ENCODE measurements at places on chromosomes 1 and 21.

GRCh38 chr1:173024543-173024942 is 26.2 kb downstream of the TNFSF18 start:
- no peaks in the 10 kb centered on the region for H3K4me1 ChIP-seq
- H3K27ac ChIP-seq = no peak overlapping the region
- H3K4me3 ChIP-seq = no peak overlapping the region
- no peak for DNase-seq
- no peaks in the 10 kb centered on the region for H3K27me3 ChIP-seq
- H3K36me3 ChIP-seq = no peaks in the 10 kb centered on the region

DNA sequence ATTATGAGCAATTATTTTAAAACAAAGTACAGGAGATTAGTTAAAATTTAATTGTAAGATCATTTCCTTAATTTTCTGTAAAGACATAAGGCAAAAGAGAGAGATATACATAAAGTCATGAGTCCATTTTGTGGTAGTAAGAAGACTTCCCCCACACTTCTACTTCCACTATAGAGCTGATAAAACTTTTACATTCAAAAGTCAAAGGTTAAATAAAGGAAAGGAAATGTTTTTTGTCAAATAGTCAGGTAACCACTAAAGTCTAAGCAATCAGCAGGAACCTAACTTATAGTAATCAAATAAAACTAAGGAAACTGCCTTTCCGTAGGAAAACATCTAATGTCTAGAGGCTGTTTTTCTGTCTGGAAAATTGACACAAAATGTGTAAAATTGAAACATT is 110.9 kb downstream of the DENND1B start:
- H3K36me3 ChIP-seq = no peaks in the 10 kb centered on the region
- no peak overlapping the region for H3K4me3 ChIP-seq
- no peak overlapping the region for H3K27ac ChIP-seq
- DNase-seq = no peak
- H3K4me1 ChIP-seq = no peaks in the 10 kb centered on the region

DNA sequence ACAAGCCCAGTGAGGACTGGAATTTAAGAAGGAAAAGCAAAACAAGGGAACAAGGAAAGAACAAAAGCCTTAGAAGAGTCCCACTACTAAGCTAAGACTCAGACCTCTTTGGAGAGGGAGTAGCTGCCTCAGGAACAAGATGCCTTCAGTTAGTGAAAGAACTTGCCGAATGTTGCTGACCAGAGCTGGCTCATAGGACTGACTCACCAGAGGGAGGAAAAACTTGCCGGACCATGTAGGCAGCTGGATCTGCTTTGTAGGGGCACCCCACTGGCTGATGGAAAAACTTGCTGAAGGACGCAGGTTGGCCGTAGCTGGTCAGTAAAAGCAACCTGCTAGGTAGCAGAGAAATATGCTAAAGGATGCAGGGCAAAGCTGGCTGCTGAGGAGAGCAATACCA is 15.3 kb upstream of the ZSWIM5 start:
- peak; percentile 63 for DNase-seq
- H3K27me3 ChIP-seq = no peaks in the 10 kb centered on the region
- H3K36me3 ChIP-seq = no peaks in the 10 kb centered on the region
- H3K4me1 ChIP-seq = no peaks in the 10 kb centered on the region

- peaks cover 8% of the 10 kb centered on the region for H3K4me1 ChIP-seq
- no peaks in the 10 kb centered on the region for H3K27me3 ChIP-seq
- no peak for DNase-seq
- no peaks in the 10 kb centered on the region for H3K36me3 ChIP-seq
- no peak overlapping the region for H3K4me3 ChIP-seq
Observed at GRCh38 chr1:160168016-160168415, 16.6 kb downstream of the ATP1A4 start.
